AG20443 (cell line): ENCODE measurements at places on chromosomes 6 and 20.

- no peak for DNase-seq
Measured at GRCh38 chr6:53358440-53359094, 9.8 kb upstream of the ELOVL5 start.

DNA sequence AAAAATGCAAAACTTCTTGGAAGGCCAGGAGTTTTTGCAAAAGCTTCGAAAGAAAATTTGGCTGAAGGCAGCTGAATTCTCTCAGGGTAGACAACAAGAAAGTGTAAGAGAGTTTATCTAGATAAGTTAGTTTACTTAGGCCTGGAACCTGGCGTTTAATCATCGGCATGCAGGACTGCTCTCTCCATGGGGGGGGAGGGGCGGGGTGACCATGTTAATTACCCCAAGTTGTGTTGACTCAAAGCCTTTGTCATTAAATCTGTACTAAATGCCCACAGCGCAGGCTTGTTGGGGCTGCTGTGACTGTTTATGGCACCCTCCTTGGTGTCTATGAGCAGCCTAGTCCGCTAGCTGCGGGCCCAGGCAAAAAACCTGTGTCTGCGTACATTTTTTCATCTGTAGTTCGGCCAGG, 20.1 kb upstream of the ZNF451 start:
- no peak for DNase-seq

GRCh38 chr6:129276986-129277385, 394.0 kb downstream of the LAMA2 start:
- DNase-seq: no peak

DNA sequence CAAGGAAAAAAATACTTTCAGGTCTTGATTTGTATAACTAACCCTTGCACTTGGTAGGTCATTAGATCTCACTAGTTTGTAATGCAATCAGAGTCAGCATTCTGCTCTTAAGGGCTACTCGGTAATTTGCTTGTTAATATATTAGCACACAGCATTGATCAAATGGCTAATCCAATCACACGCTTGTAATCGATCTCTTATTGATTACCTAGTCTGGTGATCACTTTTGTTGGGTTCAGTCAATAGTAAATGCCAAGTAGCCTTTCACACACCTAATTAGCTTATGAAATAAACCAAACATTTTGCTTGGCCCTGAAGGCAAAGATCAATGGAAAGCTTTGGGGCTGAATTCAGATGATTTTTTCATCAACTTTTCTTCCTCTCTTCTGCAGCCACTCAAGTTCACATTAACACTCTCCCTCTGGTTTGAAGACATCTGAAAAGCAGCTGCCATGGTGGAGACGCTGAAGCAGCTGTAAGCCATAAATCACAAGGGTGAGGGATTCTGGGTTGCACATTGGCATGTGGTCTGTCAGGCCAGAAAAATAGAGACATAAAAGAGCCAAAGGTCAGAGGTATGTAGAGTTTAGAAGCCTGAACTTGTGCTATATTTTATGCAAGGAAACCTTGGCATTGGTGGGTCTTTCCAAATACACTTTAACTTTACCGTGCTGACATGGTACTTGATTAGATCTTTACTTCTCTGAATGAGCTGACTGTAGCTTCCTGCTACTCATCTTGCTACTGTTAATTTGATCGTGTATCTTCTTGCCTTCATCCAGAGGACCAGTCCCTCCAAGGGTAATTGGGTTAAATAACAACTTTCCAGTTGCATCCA, 234.4 kb downstream of the SIM1 start:
- DNase-seq: no peak

- no peak for DNase-seq
Measured at GRCh38 chr6:48747471-48747870, 636.5 kb upstream of the PTCHD4 start.

DNA sequence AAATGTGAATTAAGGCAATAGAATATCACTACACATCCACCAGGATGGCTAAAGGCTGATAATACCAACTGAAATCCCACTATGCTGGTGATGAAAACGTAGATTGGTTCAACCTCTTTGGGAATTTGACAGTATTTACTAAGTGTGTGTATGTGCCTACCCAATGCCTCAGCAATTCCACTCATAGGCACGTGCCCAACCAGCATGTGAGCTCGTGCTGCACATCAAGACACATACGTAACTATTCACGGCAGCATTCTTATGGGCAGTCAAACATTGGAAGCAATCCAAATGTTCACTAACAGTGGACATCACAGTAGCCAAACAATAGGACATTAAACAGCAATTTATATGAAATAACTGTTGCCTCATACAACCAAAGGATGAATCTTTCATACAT, 15.7 kb upstream of the AFDN start:
- DNase-seq: no peak

- DNase-seq: peak; percentile 37
Measured at GRCh38 chr6:30074331-30075093, 1.1 kb downstream of the RNF39 start.

- no peak for DNase-seq
Measured at GRCh38 chr20:21155268-21155667, 29.4 kb downstream of the KIZ start.

DNA sequence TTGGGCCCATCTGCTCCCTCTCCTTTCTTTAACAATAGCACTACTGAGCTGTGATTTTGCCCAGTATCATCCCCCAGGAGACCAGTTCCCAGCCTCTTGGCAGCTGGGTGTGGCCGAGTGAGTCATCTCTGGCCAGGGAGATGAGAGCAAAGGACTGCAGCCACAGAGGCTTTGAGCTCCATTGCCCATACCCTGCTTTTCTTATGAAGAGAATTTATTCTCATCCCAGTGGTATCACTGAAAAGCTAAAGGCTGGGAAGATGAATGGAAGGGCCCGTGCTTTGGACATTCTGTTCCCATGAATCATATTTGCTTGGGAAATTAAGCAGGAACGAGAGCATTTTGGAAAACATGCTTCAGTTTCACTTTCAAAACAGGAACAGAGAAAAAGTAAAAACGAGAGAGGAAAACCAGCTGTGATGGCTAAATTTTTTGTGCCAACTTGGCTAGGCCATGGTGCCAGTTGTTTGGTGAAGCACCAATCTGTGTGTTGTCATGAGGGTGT, 14.9 kb downstream of the CST3 start:
- peak; percentile 94 for DNase-seq

DNA sequence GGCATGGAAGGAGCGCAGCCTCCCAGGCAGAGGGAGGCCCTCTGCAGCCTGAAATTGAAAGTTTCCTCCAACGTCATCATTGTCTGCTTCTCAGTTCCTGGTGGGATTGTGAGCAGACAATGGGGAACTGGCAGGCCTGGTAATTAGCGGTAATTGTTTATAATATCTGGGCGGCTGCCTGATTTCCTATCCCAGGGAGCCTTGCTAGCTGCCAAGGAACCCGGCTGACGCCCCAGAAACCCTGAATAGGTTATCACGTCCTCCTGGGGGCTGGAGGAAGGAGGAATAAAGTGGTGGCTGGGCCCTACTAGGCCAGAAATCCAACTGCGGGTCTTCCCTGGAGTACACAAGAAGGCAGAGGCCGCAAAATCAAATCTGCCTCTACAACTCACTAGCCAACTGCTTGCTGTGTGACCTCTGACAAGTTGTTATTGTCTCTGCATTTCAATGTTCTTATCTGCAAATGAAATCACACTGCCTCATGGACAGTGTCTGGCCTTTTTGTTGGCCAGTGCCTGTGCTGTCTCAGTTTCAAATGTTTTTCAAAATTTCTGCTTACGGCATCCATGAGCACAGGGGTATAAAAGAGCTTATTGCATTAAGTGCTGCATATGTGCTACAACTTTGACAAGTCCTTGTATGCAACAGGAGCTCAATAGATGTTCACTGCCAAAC, 16.9 kb downstream of the KCNK15 start:
- no peak for DNase-seq

DNA sequence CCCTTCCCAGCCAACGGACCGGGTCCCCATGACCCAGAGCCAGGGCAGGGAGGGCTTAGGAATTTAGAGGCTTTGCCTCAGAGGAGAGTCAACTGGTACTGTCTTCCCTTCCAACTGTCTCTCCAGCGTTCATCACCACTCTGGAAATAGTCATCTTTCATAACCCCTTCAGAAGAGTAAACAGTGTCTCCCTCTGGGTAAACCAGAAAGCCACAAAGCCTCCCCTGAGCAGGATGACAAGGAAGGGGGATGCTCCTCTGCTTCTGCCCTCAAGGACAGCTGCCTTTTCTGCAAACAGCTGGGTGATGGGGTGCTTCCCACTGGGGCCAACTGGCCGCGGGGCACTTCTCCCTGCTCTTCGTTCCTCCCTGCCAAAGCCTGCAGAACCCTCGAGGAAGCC, 90.1 kb downstream of the PSMG4 start:
- no peak for DNase-seq

DNA sequence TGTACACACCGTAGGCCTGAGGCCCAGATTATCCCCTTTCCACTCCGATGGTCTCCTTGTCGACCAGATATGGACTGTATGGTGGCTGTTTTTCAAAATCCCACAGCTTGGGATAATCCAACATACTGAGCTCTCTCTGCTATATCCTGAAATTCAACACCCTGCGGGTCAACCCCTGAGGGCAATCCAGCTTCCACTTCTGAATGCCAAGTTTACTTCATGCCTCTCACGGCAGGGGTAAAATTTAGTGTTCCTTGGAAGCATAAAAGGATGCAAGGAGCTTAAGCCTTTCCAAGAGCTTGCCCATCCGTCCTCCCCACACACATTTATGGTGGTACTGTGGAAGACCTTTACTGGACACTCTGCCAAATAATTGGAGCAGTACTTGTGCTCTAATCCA, 90.7 kb downstream of the PLG start:
- DNase-seq: no peak

DNA sequence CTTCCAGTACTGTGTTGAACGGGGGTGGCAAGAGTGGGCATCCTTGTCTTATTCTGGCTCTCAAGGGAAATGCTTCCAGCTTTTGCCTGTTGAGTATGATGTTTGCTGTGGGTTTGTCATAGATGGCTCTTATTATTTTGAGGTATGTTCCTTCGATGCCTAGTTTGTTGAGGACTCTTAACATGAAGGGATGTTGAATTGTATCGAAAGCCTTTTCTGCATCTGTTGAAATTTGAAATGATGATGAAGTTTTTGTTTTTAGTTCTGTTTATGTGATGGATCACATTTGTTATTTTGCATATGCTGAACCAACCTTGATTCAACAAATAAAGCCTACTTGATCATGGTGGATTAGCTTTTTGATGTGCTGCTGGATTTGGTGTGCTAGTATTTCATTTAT, 48.0 kb downstream of the RPRD1B start:
- no peak for DNase-seq

DNA sequence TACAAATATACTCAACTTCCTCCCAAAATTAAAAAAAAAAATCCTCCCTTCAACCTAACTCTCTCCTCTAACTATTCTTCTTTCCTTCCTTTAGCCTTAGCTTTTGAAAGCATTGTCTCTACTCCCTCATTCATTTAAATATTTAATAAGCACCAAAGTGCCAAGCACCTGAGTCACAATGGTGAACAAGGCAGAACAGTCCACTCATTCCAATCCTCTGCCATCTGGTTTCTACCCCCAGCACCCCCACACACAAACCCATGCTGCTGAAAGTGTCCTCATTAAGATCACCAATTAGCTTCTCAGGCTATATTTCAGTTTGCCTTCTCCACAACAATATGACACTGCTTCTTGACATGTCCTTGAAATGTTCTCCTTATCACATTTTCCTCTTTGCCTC, 76.3 kb downstream of the DTNBP1 start:
- peak; percentile 15 for DNase-seq

GRCh38 chr6:147268254-147268653, 64.0 kb downstream of the STXBP5 start:
- no peak for DNase-seq

- peak; percentile 28 for DNase-seq
Measured at GRCh38 chr6:141403827-141404226, 728.9 kb upstream of the GJE1 start.

DNA sequence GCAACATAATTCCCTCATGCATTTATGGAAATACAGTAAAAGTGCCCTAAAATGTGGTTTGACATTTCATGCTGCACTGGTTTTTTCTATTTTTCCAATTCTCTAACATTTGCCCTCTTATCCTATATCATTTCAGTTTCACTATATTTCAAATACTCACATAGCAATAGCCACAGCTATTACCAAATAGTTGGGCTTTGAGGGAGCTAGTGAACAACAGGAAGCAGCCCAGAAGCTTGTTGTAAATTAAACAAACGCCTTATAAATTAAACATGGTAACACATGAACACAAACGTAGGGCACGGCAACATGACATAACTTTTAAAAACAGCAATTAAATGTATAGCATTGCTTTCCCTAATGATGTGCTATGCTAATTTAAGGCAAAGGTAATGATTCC, 469.0 kb downstream of the CDC5L start:
- no peak for DNase-seq

- DNase-seq: no peak
Measured at GRCh38 chr20:38838326-38838725, 32.8 kb downstream of the PPP1R16B start.

DNA sequence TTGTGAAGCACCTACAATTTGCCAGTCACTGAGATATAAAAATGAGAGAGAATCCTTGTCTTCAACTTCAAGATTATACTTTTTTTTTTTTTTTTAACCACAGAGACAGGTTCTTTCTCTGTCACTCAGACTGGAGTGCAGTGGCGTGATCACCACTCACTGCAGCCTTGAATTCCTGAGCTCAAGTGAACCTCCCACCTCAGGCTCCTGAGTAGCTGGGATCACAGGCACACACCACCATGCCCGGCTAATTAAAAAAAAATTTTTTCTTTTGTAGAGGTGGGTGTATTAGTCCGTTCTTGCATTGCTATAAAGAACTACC, 51.6 kb upstream of the PMEPA1 start:
- no peak for DNase-seq

GRCh38 chr6:121839896-121840295, 404.4 kb downstream of the GJA1 start:
- no peak for DNase-seq

- DNase-seq: no peak
Measured at GRCh38 chr6:1853761-1854160, 244.0 kb downstream of the FOXC1 start.

GRCh38 chr6:36769183-36769675, 70.0 kb downstream of the CPNE5 start:
- DNase-seq: no peak

GRCh38 chr6:134757911-134758361, 192.0 kb downstream of the ALDH8A1 start:
- DNase-seq: no peak

DNA sequence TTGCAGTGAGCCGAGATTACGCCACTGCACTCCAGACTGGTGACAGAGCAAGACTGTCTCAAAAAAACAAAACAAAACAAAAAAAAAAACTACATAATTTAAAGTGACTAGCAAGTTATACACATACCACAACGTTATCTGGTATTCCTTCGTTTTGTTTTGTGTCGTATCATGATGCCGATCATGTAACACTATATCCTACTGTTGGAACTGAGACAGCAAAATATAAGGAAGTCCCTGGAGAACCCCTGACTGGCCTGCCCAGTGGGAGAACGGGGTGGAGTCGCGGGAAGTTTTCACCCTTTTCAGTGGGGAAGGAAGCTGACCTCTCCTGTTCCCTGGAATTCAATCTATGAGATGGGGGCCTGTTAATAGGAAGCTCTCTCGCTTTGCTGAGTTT, 15.1 kb downstream of the SOX4 start:
- no peak for DNase-seq
